Liver (tissue), 10 donors: ENCODE measurements at places on chromosomes 5 and 9. TPM values are rescaled to one million over a fixed set of nuclear protein-coding genes. Genes with fewer than 3 reads are reported as not detected.

Gene MLANA
- polyA plus RNA-seq, result 0.29 TPM

Gene TMCO6
- 12.6 TPM for polyA plus RNA-seq

DNA sequence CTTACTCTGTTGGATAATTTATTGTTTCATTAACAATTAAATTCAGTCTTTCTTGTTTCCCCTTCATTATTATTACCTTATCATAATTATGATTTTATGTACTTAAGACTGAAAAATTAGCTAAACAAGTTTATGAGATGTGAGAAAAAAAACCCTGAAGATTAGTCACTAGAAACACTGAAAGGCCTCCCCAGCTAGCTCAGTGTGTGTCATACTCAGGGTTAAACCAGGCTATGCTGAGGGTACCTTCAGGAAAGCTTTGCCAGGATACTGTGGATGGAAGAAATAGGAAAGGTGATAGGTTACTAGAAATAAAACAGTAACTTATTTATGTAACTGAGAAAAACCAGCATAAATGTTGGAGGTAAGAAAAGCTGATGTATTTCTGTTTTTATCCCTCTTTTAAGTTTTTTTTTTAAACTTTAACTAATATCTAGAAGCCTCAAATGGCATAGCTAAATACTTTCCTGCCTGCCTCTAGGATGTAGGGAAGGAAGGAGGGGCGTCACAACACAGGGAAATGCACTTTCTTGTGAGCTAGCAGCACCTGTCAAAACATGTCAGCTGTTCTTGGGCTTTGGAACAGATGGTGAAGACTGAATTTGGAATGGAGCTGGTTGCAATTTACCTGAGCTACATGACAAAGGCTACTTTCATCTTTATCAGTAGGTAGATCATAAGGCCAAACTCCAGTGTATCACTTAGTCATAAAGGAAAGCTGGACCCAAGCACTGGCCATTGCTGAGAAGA lies 24.2 kb downstream of the NMRK1 start:
- peaks cover 46% of the 10 kb centered on the region for H3K36me3 ChIP-seq
- DNase-seq, result no peak
- no peak overlapping the region for H3K4me3 ChIP-seq
- no peaks in the 10 kb centered on the region for H3K27me3 ChIP-seq

- DNase-seq, result no peak
- no peaks in the 10 kb centered on the region for H3K27me3 ChIP-seq
- H3K4me1 ChIP-seq, result peaks cover 24% of the 10 kb centered on the region
- peak overlapping the region; percentile 82 for H3K4me3 ChIP-seq
- H3K36me3 ChIP-seq, result no peaks in the 10 kb centered on the region
Measured at GRCh38 chr9:83981126-83981871, 694 bp downstream of the RMI1 start.

- H3K4me1 ChIP-seq, result no peaks in the 10 kb centered on the region
- H3K27me3 ChIP-seq, result no peaks in the 10 kb centered on the region
- H3K4me3 ChIP-seq, result no peak within 1 kb of the TSS
- no peaks in the 10 kb centered on the region for H3K36me3 ChIP-seq
Measured at GRCh38 chr9:126326228-126327005, at the start of gene MVB12B. TSS of gene MVB12B (plus strand) at chr9:126326829. CDS start at chr9:126326930, 101 bp downstream.

DNA sequence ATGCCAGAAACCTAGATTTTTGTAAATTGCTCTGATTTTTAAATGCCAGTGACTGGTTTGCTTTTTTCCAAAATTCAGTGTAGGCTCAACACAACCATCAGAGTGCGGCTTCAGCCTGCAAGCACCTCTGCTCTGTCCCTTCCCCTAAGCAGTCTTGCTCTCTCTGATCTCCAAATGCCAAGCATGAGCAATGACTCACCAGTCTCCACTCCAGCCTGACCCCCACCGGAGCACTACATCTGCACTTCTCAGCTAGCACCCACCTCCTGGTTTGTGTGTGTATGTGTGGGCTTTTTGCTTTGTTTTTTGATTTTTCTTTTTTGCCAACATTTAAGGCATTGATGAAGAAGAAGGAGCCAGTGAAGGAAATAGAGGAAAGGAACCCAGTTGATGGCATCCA lies 61.4 kb upstream of the ADRA1B start:
- no peak overlapping the region for H3K27ac ChIP-seq
- H3K4me1 ChIP-seq, result no peaks in the 10 kb centered on the region
- no peak overlapping the region for H3K4me3 ChIP-seq
- no peaks in the 10 kb centered on the region for H3K36me3 ChIP-seq
- no peak for DNase-seq
